Muscle of arm (tissue), 14 donors: ENCODE measurements at places on chromosomes 1 and 21.

DNA sequence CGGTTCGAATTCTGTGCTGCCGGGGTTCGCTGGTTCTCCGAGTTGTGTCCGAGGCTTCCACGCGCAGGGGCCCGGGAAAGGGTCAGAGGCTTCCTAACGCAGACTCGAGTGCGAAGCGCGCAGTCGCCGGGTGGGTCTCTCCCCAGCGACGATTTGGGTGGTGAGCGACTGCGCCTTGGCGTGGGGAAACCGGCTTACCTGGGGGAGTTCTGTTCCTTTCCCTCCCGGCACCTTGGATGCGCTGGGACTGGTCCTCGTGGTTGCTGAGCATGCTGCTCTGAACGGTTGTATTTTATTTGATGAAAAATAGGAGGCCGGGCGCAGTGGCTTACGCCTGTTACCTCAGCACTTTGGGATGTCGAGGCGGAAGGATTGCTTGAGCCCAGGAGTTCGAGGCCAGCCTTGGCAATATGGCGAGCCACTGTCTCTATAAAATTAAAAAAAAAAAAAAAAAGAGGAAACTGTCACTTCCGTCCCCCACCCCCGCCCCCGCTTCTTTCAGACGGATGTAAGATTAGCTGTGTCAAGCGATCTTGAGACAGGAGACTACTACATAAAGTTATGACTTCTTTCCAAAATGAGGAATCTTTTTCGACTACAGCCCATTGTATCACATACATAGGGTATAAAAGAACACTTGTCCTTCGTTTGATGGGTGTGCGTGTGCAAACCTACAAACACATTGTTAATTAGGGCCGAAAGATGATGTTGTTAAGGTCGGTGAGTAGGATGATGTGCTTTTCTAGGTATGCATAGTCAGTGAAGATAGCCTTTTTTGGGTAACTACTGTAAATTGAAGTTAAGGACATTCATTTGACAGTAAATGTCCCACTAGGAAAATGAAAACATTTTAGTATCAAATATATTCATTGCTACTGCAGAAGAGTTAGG is at the start of gene CCDC18:
TSS of gene CCDC18 (plus strand) at position 2 of the 891 bp plus-strand sequence. CDS start 2,638 bp downstream, outside the sequence.
- no peak for DNase-seq

- no peak for DNase-seq
Measured at GRCh38 chr1:66176012-66176715, 357.8 kb upstream of the SGIP1 start.

GRCh38 chr1:64754173-64754572 is 9.3 kb downstream of the RAVER2 start:
- DNase-seq: no peak

DNA sequence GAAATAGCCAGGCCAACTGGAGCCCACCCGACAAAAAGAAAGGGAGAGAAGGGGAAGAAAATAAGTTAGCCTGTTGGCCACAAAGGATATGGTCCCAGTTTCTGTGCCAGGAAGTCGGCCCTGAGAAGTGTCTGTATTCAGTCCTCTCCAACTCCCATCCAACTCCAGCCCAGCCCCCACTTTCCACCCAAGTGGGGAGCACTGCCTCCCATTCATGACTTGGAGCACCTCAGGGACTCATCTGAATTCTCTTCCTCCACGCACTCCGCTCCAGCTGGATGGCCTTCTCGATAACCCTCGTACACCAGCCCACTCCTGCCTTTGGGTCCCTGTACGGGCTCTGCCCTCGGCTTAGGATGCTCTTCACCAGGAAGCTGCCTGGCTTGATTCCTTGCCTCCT is 2.0 kb upstream of the WNT2B start:
- DNase-seq: no peak

DNA sequence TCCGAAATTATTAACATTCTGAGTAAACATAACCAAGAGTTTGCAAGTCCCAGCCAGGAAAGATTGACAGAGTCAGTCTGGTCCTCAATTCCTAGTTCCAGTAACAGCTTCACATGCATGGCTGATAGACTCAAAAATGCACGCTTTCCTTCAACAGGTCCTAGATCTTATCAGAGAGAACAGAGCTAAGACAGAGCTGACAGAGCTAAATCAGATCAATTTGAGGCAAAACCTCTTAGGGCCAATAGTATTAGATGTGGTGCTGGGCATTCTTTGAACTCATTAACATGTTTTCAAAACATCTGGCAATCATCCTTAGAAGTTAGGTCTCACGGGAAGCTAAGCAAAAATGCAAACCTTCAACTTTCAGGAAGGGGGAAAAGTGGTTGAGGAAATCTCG is 114.0 kb downstream of the GREM2 start:
- DNase-seq: no peak

DNA sequence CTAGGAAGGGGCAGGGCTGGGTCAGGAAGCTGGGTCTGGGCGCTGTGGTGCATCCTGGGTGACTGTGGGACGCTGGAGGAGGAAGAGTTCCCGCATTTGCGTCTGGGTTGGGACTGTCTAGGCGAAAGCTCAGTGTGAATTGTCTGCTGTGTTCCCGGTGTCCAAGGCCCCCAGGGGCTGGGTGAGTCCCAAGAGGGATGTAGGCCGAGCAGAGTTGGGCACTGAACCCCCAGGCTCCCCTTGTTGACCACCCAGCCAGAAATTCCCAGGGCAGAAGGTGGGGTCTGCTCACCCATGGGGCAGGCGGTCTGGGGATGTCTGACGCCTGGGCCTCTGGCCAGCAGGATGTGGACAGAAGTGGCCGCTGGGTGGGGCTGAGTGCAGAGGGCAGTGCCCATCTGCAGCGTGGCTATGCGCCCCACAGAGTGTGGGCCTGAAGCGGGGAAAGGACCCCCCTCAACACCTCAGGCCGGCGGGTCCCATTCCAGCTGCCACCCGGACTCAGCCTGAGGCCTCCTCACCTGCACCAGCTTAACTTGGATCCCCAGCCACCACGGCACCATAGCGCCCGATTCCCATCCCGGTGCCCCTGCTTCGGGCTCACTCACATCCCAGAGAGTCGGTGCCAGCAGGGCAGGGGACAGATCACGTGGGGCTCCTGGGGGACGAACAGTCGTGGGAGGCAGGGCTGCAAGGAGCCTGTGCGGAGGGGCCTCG is 37.0 kb upstream of the POFUT2 start:
- no peak for DNase-seq

DNA sequence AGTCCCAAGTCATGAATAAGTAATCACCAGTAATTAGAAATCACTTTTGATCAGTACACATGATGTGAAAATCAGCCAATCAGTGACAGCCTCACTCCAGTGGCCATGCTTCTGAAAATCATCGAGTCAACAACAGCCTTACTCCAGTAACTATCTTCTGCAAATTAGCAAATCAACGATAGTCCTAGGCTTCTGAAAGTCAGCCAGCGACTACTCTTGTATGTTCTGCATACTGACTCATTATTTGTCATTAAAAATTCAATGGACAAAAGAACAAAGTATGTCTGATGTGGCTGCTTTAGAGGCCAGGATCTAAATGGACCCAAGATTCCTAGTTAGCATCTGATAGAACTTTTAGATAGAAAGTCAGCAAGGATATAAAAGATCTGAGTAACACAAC is 102.5 kb downstream of the GPR52 start:
- DNase-seq: no peak

- no peak for DNase-seq
Measured at GRCh38 chr1:203091761-203092330, 6.0 kb upstream of the MYOG start.

DNA sequence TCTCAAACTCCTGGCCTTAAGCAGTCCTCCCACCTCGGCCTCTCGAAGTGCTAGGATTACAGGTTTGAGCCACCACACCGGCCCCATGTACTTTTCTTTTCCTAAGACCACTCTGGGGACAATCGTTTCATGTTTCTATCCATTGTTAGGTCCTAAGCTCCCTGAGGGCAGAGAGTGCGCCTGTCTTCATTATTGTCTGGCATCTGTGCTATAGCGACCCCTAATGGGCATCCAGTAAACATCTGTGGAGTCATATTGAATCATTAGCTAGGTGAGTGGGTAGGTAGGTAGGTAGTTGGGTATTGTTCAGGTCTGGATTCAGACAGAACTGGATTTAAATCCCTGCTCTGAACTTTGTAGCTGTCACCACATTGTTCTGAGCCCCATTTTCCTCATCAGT is 66.1 kb downstream of the TMEM53 start:
- DNase-seq: no peak

DNA sequence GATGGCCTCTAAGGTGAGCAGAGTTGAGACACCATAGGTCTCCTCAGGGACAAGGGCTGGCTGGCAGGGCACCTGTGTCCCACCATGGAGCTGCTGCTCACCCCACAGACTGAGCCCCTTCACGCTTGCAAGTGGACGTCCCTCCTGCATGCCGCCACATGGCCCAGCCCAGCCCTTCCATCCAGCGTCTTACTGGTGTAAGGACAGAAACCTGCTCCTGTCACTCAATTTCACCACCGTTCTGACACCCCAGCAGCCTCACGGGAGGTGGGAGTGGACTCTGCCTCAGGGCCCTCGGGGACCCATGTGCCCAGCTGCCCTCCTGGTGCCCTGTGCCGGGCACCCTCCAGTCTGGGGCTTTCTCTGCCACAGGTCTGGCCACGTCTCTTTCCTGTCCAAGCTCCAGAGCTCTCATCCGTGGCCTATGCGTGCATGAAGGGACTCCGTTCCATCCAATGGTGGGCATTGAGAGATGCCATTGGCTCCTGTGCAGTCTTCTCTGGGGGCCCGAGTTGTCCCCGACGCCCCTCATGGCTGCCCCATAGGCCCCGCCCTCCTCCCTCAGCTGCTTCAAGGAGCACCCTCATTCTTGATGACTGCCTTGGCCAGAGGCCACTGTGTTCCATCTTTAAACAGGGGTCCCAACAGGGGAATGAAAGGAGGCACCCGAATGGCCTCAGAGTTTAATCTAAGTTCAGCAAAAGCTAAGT is 42.6 kb upstream of the COL6A1 start:
- no peak for DNase-seq

DNA sequence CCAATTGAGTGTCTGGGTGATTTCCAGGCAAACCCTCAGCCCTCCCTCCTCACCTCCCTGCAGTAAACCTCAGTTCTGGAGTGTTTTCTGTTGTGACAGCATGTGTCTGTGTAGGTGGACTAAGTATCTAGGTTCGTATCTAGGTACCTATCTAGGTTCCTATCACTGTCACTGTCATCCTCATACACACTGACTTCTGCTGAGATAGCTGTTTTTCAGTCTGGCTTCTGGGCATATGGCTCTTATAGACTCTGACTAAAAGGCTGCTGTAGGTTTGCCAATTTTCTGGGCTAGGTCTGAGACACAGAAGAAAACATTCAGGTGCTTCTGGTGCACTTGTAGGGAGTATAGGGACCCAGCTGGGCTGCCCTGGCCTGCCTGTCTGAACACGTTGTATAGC is 8.1 kb upstream of the TRIM67 start:
- DNase-seq: no peak

DNA sequence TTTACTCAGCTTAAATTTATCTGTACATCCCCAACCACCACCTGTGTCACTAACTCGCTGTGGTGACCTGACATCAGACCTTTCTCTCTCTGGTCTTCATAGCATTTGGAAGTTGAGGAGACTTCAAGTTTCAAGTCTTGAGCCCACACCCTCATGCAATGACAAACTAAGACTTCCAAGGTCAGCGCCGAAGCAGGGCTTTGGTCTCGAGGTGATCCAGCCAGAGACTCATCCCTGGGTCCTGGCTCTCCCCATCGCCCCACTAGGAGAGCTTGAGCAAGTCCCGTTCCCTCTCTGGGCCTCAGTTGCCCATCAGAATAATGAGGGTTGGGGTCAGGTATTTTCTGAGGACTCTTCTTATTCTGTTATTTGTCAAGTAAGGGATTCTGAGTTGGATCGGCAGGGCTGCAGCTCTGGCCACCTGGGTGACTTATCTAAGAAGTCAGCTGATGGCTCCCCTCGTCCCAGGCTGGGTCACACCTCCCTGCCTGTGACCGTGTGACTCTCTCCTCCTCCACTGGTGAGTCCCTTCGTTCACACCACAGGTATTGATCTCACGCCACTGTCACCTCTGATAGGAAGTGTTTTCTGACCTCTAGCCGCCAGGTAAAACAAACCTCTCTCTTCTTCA is 143.7 kb upstream of the RUNX3 start:
- DNase-seq: no peak

DNA sequence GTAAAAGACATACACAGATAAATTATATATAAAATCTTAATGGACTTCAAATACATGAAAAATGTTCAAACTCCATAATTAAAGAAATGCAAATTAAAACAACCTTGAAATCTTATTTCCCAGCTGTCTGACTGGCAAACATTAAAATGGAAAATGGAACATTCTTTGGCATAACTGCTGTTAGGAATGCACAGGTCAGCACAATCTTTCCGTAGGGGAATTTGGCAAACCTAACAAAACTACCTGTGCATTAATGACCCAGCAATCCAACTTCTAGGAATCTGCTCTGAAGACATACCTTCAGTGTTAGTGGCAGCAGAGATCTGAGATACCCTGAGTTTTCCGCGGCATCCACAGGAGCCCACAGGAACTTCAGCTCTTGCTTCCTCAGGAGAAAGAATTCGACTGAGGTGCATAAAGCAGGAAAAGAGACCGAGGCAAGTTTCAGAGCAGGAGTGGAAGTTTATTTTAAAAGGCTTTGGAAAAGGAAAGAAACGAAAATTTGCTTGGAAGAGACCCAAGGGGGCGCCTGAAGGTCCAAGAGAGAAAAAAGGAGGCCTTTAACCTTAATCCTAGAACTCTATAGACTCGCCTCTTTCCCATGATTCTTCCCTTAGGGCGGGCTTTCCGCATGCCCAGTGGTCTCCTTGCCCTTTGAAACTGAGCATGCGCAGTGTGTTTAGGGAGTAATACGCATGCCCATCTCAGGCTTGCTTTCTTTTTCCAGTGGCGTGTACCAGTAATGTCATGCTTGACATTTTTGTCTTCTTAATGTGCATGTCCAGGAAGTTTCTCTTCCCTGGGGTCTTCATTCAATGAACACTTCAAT is 24.8 kb downstream of the LYPD8 start:
- no peak for DNase-seq

- DNase-seq: no peak
Measured at GRCh38 chr1:159908031-159908940, 8.3 kb upstream of the CFAP45 start.

GRCh38 chr1:24201941-24202440 is 14.9 kb upstream of the IFNLR1 start:
- DNase-seq: peak; percentile 57

- DNase-seq: no peak
Measured at GRCh38 chr1:45443580-45444446, 47.1 kb downstream of the TESK2 start.

DNA sequence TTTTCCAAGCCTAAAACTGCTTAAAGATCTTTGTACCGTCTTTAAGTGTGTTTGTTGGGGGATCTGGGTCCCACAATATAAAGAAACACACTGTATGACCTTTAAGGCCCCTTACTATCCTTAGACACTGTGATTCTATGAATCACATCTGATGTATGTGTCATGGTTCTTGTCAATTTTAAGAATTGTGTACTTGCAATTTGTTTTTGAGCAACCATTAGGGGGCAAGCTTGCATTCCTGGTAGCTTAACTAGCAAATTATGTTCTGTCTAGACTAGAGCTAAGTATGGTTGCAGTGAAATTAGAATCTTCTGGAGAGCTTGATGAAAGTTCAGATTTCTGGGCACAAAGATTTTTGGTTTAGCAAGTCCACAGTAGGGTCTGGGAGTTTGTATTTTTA is 219.5 kb downstream of the TPR start:
- DNase-seq: no peak

DNA sequence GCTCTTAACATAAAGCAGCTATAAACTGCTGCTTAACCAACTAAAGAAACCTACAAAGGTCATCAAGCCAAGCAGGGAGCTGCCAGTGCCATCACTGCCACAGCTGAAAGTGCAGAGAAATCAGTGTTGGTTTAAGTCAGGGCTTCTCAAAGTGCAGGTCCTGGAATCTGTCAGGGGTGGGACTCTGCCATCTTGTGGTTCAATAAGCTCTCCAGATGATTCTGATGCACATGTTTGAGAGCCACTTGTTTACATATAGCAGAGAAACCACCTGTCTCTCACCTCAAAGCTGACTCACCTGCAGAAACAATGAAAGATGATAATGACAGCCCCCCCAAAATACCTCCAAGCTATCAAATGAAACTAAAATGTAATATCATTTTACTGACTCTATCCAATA is 49.3 kb downstream of the SH3GLB1 start:
- no peak for DNase-seq
